ENCODE measurements at places on chromosomes 2 and 18. TPM values are rescaled to one million over a fixed set of nuclear protein-coding genes. Genes with fewer than 3 reads are reported as not detected.

The AQP12B gene
- not detected for total RNA-seq

DNA sequence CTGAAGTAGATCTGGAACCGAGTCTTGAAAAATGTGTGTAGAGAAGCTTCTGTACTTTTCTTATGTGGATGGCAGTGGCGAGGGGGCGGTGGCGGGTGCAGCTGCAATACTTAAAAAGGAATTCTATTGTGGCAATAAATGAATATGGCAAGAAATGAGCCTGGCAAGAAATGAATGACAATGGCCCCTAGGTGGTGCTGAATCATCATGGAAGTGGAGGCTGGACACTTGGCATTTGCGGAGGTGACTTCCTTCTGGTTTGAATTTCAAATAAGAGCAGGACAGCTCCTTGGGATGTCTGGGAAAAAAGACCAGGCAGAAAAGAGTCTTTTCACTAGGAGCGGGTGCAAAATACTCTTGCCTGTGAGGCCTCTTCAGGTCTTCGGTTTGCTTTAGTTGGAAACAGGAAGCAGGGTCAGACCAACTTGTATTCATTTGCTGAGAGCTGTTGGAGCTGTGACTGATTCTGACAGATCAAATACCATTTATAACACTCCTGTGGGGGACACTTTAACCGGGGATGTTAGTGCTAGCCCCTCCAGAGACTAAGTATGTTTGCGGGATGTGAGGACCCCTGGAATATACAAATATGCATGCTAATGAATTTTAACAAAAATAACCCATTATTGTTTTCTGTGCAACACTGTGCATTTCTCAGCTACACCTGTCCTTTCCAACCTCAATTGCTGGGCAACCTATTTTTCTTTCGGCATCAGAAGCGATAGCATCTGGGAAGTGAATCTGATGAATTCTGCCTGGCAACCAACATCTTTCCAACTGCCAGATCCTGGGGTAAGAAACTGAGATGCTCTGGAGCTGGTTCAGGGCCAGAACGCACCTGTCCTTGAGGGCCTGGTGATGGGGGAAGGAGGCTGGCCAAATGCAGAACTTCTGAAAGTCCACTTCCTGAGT is 35.4 kb downstream of the FASTKD2 start:
- DNase-seq = peak; percentile 63

DNA sequence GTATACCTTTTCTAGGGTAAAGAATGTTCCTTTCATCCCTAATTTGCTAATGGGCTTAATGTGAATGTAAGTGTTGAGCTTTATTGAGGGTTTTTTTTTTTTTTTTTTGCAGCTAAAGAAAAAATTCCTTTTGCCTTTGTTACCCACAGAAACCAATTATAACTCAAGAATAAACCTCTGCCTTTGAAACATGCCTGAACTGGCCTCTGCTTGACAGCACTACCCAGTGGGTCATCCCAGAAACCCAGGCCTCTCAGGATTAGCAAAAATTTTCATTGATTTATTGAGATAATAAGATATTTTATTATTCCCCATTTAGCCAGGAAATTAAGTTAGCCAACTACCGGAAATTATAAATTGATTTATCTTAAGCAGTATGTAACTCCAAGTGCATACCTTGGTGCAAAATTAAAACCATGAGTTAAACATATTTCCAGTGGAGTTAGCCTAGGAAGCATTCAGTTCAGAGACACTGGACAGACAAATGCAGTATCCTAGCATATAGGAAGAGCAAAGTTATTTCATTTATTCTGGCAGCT is 67.0 kb upstream of the RASGRP3 start:
- DNase-seq = no peak

DNA sequence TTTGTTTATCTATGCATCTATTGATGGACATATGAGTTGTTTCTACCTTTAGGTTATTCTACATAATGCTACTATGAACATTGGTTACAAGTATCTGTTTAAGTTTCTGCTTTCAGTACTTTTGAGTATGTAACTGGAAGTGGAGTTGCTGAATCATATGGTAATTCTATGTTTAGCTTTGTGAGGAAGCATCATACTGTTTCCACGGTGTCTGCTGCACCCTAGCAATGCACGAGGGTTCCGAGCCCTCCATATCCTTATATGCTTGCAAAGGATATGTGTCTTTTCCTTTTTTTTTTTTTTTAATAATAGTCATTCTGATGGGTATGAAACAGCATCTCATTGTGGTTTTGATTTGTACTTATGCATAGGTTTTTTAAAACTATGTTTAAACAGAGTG is 83.7 kb downstream of the FMNL2 start:
- peak; percentile 47 for DNase-seq

The PTPRN gene
- total RNA-seq = 0.20 TPM

DNA sequence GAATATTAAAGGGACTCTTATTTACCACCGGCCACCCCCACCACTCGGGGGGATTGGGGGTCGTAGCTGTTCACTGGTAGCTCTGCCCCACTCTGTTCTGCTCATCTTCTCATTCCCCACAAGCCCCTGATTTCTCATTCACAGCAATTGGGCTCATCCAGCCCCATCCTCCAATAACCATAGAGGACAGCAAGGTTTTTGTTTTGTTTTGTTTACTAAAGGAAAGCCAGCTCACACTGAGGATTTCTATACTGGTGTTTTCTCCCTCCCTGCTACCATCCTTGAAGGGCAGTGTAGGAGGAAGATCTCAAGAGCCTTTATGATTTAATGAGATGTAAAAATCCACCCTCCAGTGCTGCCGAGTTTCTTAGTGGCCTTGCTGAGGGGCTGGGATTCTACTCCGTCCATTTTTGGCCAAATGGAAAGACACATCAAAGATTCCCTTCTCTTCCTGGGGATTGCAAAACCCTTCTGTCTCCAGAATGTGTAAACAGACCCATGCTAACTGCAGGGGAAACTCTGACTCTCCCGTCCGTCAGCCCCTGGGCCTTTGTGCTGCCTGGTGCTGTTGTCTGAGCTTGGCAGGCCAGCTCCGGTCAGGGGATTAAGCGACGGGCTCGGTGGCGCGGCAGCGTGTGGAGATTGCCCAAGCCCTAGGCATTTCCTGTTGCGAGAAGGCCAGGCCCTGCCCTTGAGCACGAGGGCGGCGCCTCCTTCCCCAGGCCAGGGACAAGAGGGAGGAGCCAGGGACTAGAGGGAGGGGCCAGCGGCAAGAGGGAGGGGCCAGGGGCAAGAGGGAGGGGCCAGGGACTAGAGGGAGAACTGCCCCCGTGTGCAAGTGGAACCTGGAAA is 165.0 kb downstream of the ANTXR1 start:
- peak; percentile 94 for DNase-seq

The FBLN7 gene
- total RNA-seq = 6.9 TPM

DNA sequence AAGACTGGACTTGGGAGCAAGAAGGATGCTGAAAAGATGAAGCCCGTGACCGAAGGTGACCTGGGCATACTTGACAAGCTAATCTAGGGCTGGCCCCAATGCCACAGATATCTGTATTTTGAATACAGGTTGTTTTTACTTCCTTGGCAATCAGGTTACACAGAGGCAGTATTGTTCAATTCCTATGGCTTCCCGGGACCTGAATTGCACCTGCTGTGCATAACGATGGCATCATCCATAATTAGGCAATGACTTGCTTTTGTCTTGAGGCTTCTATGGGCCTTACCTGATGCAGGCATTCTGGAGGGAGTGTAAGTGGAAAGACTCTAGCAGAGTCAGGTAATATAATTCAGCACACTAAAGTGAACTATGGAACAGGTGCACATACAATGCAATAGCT is 60.6 kb upstream of the CUL3 start:
- DNase-seq = no peak

GRCh38 chr2:98310010-98310409 is 36.2 kb upstream of the CNGA3 start:
- DNase-seq = no peak

DNA sequence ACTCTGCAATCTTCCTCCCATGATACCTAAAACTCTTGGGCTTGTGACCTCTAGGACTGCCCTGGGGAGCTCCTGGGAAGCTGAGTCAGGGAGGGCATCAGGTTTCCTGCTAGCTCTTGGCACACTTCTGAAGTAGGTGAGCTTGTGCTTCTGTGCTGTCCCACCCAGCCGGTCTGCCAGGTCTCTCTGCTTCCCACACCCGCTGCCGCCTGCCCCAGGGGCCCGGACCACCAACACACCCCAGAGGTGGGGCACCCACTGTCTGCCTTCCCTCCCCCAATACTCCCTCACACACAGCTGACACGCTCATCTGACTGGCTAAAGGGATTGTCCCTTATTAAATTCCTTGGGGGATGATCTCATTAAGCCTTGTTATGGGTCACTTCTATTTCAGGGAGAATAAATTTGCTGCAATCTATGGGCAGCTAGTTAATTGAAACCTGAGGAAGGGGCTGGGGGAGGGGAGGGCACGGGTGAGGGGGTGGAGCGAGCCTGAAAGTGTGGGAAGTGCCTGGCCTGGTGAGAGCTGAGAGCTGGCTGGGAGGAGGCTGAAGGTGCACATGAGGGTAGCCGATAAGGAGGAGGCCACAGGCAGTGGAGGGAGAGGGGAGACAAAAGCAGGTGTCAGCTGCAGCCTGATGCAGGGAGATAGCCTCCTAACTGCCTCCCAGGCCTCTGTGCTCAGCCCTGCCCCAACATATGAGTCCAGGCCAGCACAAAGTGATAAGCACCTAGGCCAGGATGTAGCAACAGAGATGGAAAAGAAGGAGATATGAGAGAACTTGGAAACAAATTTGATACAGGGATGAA is 48.8 kb downstream of the HAUS1 start:
- DNase-seq = peak; percentile 68

GRCh38 chr18:63689064-63689463 is 13.7 kb upstream of the SERPINB11 start:
- no peak for DNase-seq

The TEKT4 gene
- 0.23 TPM for total RNA-seq

GRCh38 chr2:3222636-3223035 is 155.0 kb downstream of the EIPR1 start:
- DNase-seq = no peak

The COL4A4 gene
- 30.8 TPM for total RNA-seq

The ICA1L gene
- total RNA-seq = 28.3 TPM

The APCDD1 gene
- total RNA-seq = 8.4 TPM

- DNase-seq = peak; percentile 28
These were observed 45.7 kb downstream of the QPCT start for GRCh38 chr2:37389989-37390765.

The G6PC2 gene
- not detected for total RNA-seq

The SLC5A7 gene
- total RNA-seq = not detected

DNA sequence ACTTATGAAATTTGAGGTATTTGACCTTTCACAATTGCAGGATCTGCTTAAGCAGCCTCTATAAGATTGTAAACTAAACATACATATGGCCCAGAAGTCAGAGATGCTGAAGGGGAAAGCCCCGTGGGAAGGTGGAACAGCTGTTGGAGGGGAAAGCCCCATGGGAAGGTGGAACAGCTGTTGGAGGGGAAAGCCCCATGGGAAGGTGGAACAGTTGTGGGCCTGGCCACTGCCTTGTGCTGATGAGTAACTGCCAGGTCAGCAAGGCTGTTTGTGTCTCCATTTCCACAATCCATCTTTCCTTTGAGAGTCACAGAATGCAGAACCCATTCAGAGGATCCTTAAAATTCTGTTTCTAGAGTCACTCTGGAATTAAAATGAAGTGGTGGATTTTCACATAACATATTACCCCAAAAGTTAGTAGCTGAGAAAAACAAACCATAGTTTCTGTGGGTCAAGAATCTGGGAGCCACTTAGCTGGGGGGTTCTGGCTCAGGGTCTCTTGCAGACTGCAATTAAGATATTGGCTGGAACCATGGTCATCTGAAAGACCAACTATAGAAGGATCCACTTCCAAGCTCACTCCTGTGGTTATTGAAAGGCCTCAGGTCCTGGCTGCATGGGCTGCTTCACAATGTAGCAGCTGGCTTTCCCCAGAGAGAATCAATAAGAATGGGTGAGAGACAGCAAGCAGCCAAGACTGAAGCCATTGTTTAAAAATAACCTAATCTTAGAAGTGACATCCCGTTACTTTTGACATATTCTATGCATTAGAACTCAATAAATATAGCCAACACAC is 86.6 kb upstream of the CAVIN2 start:
- no peak for DNase-seq

GRCh38 chr2:54858021-54858681 is 134.7 kb downstream of the EML6 start:
- DNase-seq = no peak

DNA sequence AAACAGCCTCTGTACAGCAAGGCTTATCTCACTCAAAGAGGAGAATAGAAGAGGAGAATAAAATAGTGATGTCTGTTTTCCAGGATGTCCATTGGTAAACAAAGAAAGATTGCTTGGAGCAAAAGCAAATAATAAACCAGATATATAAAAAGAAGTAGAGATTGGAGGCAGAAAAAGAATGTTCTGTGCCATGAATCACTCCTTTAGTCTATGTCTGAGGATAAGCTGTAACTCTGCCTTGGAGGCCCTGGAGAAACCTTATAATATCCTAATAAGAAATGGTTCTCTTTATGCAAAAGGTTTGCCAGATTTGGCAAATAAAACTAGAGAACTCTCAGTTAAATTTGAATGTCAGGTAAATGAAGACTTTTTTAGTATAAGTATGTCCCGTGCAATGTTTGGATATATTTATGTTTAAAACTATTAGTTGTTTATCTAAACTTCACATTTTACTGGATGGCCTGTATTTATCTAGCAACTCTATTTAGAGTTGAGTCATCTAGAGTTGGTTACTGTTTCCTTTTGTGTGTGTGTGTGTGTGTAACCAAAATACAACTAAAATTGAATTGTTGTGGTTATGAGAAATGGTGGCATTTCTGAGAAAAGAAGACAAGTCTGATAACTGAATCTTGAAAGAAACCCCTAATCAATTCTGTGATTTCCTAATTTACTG is 510.3 kb upstream of the SETBP1 start:
- no peak for DNase-seq

DNA sequence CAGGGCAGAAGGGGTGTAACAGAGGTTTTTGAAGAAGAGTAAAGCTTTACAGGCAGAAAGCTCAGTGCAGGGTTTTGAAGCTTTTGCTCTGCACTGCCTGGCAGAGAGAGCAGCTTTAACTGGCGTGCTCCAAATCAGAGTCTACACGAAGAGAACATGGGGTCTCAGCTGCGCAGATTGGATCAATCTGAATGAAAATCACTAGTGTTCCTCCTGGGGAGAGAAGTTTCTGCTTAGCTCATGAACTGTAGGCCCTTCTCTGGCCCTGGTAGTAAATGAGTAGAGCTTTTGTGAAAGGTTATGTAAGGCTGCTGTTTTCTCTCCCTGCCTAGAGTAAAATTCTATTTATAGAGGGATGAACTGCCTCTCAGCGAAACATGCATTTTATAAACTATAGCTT is 13.6 kb downstream of the DCC start:
- no peak for DNase-seq

DNA sequence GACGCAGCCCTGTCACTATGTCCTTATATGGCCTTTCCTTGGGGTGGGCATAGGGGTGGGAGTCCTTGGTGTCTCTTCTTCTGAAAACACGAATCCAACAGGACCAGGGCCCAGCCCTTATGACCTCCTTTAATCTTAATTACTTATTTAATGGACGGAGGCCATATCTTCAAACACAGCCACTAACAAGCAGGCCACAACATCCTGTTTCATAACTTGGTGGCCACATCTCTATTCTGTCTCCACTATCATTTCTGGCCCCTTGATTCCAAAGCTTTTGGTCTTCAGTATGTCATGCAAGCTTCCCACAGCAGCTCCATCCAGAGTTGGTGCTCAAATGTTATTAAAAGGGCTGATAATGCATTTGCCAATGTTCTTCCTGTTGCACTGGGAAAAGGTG is 287.3 kb upstream of the SMIM21 start:
- DNase-seq = no peak

GRCh38 chr2:188601391-188601790 is 309.7 kb downstream of the GULP1 start:
- no peak for DNase-seq

Data from upper lobe of left lung (tissue), 6 donors.